ENCODE measurements at places on chromosomes 7 and 10. TPM values are rescaled to one million over a fixed set of nuclear protein-coding genes. Genes with fewer than 3 reads are reported as not detected.

Gene NRP1
- 418 TPM for total RNA-seq

Gene ZNF503
- total RNA-seq = 3.7 TPM

Gene NEBL
- 0.19 TPM for total RNA-seq

Gene RAB19
- total RNA-seq = not detected

Gene RBP3
- total RNA-seq = not detected
